ENCODE measurements at places on chromosomes 6 and 20.

DNA sequence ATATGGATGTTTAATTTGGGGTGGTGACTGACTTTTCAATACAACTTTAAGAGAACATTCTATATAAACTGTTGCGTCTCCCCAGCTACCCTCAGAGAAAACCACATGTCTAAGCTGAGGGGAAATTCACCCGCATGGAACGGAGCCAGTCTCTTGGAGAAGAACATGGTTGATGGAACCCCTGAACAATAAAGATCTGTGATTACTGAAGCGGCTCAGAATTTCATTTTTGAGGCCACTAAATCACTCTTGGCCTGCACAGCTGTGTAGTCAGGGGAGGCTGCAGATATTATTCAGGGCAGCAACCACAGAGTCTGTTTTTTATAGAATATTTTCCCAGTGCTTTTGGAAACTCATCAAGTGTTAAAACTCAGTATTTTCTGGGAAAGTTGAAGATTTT, 73.8 kb downstream of the EYA4 start:
- no peak for DNase-seq

GRCh38 chr6:131654326-131654725, 17.2 kb downstream of the ENPP3 start:
- DNase-seq: no peak

- no peak for DNase-seq
Observed at GRCh38 chr6:164534070-164534766, 775.2 kb downstream of the C6orf118 start.

GRCh38 chr20:34579191-34579978, 20.9 kb downstream of the MAP1LC3A start:
- DNase-seq: no peak

DNA sequence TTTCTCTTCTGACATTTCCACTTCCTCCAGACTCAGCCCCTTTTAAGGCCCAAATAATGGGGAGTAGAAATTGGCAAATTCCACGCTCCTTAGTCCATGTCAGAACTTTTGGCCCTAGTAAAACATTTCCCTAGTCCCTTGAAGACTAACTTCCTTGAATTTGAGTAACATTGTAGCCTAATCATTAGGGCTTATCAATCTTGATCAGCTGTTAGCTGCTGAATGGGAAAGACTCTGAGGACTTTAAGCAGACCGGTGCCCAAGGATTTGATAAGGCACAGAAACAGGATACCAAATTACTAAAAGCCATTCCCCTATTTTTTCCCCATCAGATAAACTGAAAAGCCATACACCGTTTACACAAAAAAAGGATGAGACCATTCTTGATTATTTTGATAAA, 37.0 kb upstream of the ECI2 start:
- DNase-seq: no peak

GRCh38 chr20:53116733-53117132, 144.6 kb downstream of the TSHZ2 start:
- no peak for DNase-seq

DNA sequence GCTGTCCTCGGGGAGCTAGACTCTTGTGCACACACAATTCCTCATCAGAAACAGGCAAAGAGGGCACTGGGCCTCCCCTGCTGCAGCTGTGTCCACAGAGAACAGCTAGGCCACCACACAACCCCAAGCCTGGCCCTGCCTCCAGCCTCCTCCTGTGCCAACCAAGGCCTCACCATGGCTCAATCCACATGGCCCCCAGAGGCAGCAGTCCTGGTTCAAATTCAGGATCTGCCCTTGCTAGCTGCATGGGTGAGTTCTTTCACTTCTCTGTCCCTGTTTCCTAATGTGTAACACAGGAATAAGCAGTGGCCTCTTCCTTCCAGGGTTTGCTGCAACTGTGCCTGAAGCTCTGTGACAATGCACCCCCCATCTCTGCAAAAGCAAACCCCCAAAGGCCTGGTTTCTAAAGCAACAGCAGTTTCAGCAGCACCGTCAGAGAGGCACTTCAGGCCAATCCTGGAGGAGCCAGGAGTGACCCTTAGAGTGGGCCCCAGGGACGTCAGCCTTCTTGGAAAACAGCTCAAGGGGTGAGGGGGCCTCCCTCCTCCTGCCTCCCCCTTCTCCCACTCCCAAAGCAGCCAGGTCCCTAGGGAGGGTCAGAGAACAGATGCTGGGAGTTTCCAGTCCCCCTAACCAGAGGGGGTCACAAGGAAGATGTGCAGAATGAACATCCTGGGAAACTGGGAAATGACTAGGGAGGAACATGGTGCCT, 2.2 kb downstream of the ADISSP start:
- DNase-seq: no peak

Measured in H9 (cell line).